Camera-type eye (tissue), 1 donor: ENCODE measurements at places on chromosomes 5 and 9. TPM values are rescaled to one million over a fixed set of nuclear protein-coding genes. Genes with fewer than 3 reads are reported as not detected.

Gene CDH10
- total RNA-seq = 7.0 TPM

Gene GPRIN1
- 24.8 TPM for total RNA-seq

Gene TMC1
- 0.27 TPM for total RNA-seq

Gene OR1J2
- not detected for total RNA-seq

Gene ARL14EPL
- total RNA-seq = not detected

Gene ACTBL2
- total RNA-seq = not detected

Gene PCDHAC1
- 7.6 TPM for total RNA-seq

Gene SLC22A4
- total RNA-seq = 4.0 TPM

Gene GDNF
- 0.49 TPM for total RNA-seq

Gene SHOC1
- total RNA-seq = not detected
